Bronchus fibroblast of lung (primary cell): ENCODE measurements at places on chromosomes 6 and 20. TPM values are rescaled to one million over a fixed set of nuclear protein-coding genes. Genes with fewer than 3 reads are reported as not detected.

The TSBP1 gene
- total RNA-seq, result not detected in 2 replicates

The SPAG4 gene
- total RNA-seq, result 4.7 and 6.8 TPM in 2 replicates

The HTR1B gene
- total RNA-seq, result 2.2 and 3.5 TPM in 2 replicates

The CLPSL1 gene
- not detected in 2 replicates for total RNA-seq

The EYA2 gene
- 0.74 and 1.0 TPM in 2 replicates for total RNA-seq

The CPNE5 gene
- total RNA-seq, result not detected in 2 replicates

The ACTL10 gene
- total RNA-seq, result 2.0 and 2.1 TPM in 2 replicates

The MOCS1 gene
- total RNA-seq, result 10.3 and 11.3 TPM in 2 replicates

The RSPH4A gene
- total RNA-seq, result 0.17 TPM in 1 of 2 replicates, not detected in the other
